ENCODE measurements at places on chromosomes 1 and 21.

- DNase-seq = no peak
Measured at GRCh38 chr1:232226197-232226712, 403.7 kb downstream of the SIPA1L2 start.

DNA sequence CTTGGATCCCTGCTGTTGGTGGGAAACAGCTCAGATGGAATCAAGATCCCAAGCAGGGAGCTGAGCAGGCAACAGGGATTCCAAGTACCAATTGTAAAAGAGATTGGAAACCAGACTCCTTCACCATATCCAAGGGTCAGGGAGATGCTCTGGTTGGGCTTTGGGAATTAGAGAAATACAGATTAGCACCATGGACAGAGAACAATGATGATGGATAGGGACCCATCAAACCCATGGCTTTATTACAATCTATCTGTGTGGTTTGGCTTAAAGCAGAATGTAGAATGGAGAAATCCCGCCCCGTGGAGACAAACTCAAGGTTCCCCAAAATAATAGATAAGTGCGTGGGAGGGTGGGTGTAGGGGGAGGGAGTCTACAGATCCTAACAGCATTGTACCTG, 120.7 kb upstream of the CSF3R start:
- DNase-seq = no peak

- DNase-seq = no peak
Measured at GRCh38 chr1:239805042-239805441, 286.6 kb upstream of the FMN2 start.

DNA sequence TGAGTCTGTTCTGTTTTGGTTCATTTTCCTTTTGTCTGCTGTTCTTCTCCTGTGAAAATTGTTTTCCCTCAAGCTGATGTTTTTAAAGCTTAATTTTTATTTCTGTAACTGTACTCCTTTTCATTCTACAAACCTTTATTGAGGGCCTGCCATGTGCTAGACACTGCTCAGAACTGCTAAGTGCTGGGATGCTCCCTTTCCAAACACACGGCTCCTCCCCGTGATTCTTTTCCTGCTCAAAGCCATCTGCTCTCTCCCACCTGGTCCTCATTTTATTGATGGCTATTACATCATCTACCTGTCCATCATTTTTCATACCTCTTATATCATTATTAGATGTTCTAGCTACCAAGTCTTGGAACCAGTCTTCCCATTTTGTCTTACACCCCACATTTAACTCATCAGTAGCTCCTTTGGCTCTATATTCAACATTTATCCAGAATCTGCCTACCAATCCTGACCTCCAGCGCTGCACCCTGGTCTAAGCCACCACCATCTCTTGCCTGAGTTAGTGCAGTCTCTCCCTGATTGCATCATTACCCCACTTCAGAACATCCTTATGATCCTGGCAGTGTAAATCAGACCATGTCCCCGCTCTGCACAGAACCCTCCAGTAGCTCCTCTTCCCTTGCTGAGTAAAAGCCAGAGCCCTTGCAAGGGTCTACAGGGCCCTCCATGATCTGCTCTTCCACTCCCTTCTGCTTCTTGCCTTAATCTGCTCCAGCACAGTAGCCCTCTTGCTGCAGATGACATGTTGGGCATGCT, 118.1 kb downstream of the CACNA1E start:
- no peak for DNase-seq

DNA sequence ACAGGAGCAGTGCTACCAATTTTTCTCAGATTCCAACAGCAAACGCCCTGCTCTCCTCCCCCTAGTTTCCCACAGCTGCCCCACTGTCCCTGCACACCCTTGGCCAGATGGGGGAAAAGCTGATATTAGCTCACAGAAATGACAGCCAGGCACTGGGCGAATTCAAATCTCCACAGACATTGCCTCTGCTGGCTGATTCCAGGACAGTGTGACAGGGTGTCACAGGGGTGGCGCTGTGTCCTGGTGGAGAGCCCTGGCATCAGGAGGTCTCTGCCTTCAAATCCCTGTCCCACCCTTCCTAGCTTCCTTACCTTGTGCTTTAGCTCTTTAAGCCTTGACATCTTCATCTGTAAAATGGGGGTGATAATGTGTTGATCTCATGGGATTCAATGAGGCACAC, 10.4 kb downstream of the OLIG1 start:
- no peak for DNase-seq
